Stimulated activated CD8-positive, alpha-beta memory T cell treated with anti-CD3 and anti-CD28 coated beads, Interleukin-2, amount 100 ng/mL, for 1 hour (primary cell): ENCODE measurements at places on chromosomes 7 and 10.

DNA sequence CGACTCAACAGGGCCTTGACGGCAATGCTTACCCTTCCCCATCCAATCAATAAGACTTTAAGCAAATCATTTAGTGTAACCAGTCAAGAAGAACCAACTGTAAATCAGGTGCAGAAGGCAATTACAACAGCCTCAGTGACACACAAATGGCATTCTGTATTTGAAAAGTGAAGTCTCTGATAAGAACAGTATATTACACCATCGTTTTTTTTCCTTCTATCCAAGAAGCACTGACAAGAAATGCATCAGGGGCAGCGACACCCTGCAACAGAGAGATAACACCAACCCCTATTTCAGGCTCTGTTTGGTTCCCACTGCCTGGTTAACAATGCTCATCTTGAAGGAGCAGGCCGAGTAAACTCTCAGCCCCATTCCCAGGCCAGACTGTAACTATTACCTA lies 204.0 kb upstream of the AOAH start:
- DNase-seq = no peak

DNA sequence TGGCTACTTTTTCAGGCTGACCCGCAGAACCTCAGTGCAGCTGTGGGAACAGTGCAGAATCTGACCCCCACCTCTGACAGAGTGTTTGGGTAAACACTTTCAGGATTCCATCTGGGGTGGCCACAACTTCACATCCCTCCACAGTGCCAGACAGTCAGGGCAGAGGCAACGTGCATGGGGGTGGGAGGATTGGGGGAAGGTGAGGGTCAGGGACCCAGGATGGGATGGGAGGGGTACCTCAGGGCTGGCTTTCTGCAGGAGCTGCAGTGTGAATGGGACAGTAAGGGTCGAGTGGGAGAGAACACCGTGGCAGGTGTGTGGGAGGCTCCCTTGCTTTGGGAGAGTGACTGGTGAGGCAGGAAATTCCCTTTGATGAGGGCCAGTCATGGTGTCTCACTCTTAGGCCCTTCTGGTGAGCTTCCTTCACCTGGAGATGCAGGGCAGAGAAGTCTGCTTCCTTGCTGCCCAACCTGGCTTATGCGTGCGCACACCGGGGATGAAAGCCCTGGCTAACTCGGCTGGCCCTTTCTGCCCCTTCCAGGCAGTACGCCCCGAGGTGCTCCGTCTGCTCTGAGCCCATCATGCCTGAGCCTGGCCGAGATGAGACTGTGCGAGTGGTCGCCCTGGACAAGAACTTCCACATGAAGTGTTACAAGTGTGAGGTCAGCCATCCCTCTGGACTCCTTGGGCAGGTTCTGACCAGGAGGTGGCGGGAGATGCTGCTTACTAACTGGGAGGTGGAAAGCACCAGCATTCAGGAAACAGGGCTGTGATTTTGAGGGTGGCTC lies 8.4 kb downstream of the ZYX start:
- DNase-seq = no peak

DNA sequence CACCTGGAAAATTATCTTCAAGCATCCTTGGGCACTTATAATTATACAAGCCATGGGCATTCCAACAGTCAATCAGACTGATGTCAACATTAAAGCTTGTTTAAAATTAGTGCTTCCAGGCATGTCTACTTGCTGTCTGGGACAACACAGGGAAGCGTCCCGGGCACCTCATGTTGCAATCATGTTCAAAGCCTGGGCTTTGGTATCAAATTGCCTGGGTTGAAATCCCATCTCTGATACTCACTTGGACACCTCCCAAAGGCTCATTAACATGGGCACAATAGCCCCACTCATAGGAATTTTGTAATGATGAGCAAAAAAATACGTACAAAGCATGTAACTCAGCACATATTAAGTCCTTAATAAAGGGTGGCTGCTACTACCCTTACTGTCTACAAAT lies 14.4 kb downstream of the AIFM2 start:
- DNase-seq = no peak

- no peak for DNase-seq
Observed at GRCh38 chr7:107108793-107109371, 59.9 kb upstream of the HBP1 start.

DNA sequence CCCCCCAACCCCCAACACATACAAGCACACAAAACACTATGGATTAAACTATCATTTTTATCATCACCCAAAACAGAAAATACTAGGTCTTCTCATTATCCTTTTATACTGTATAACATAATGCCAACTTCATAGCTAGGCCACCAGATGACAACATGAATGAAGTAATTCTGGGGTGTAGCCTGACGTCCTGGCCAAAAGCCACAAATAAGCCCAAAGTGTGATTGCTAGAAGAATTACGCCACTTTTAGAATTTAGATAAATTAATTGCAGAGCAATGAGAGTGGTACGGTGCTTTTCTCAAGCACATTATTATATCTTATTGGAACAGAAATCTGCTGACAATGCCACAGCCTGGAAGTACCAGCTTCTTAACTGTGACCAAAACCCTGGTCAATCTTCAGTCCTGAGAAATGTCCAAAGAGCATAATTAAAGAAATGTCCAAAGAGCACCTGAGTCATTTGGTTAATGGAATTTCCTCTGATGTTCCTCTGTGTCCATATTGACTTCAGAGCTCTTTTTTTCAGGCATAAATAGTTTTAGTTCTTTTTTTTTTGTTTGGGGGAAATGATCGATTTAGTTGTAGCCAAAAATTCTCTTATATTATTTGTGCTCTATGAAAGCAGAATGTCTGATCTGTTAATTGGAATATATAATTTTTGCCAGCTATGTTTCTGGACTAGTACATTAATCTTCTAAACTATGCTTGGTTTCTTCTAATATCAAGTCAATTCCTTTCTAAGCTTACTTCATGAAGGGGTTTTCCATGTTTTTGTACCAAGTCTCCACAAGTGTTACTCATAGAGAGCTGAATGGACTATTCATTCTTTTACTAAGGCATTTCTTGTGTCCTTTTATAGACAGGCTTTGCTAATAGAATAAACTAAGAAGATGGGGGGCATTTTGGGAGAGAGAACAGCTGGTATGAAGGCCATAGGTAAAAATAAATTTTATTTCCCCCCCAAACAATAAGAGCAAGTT lies 233.4 kb upstream of the SLC26A5 start:
- no peak for DNase-seq

DNA sequence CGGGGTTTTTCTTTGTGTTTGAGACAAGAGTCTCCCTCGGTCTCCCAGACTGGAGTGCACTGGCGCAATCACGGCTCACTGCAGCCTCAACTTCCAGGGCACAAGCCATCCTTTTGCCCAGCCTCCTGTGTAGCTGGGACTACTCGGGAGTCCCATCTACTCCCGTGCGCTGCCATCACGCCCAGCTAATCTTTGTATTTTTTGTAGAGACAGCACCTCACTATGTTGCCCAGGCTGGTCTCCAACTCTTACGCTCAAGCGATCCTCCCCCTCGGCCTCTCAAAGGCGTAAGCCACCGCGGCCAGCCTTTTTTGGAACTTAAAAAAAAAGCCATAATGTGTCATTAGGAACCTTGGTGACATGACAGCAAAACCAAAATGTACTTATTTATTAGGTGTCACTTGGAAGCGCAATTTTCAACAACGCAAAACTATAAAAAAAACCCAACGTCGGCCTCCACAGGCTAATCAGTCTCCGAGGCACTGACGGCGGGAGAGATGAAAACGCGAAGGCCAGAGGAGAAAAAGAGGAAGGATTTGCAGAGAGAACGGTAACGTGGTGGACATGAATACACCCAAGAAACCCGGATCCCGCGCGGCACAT lies 911 bp upstream of the HNRNPH3 start:
- DNase-seq = no peak
